ENCODE measurements at places on chromosomes 7 and 10.
A peak's percentile ranks its signal among the peaks of the same experiment; 100 is the strongest.

DNA sequence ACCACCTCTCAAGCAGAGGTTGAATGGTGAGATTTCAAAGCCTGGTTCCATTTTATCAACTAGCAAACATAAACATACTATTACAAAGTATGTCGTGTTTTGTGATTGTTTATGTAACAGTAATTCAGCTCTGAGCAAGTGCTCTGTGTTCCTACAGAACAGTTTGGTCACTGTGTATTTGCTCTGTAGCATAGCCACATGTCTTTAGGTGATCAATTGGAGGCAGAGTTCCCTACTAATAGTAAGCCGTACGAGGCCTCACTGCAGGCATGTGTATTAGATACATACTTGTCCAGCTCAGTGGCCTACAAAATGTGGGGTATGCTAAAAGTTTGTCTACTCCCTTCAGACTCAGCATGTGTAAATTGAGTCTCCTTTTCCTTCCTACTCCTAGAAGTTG lies 53.0 kb downstream of the C1GALT1 start:
- no peak for DNase-seq

DNA sequence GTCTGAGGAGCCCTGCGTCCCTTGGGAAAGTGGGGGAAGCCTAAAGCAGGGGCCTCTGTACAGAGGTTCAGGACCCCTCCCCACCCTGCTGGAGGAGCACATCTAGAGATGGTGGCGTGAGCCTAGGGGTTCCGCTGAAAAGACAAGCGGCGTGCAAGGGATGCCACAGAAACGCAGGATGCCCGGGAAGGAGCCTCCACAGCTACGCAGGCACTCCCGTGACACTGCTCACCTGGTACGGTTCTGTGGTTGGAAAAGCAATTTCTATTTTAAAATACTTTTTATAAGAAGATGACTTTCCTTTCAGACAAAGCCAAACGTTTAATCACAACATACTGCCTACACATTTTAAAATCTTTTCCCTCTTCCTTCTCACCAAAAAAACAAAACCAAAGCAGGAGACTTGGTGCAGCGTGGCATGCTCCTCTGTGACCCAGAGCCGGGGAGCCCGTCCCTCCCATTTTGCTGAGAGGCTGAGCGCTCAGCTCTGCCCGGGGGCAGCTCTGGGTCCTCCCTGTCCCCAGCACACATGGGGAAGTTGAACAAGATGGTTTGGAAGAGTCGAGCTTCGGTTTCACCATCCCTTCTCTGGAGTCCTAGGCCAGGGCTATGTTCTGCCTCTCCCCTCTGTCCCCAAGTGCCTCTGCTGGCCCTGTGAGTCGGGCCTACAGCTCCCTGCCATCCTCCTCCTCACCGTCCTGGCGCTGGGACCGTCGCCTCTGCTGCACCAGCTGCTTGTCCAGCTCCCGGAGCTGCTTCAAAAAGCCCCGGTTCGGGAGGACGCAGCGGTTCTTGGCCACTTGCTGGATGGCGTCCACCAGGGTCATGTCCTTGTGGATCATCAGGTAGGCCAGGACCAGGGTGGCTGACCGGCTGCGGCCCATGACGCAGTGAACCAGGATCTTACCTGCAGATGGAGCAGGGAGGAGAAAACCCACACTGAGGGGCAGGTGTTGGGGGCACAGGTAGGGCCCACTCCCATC lies 74.0 kb upstream of the SAMD8 start:
- no peak for DNase-seq

- no peak for DNase-seq
Measured at GRCh38 chr7:130377178-130377577, 3.1 kb upstream of the CPA1 start.

GRCh38 chr7:44713141-44713540 lies 35.5 kb upstream of the ZMIZ2 start:
- no peak for DNase-seq

DNA sequence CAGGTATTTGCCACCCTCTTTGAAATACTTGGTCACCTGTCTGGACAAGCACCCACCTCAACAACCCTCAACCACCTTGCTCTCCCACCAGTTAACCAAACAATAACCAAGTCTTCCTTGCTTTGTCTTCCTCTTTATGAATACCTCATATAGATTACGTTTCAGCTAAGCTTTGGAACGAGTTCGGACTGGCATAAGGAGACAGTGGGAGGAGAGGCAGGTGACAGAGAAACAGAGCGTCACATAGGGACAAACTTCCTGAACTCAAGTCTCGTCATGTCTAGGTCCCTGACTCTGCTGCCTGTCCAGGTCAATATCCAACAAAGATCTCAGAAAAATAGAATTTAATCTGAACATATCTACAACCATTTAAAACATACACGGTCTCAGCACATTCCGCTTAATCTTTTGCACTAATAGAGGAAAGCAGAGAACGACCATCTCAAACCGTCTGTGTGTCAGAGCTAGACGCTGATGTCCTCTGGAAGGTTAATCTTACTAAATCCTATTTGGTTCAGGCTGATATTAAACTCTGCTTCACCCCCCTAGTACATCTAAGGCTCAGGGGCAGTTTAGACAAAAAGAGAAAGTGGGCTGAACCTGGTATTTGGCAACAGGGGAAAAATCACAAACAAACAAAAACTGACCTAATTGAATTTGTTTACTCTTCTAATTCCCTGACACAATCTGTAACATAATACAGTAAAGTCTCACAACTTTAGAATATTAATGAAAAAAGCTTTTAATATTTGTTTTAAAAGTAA lies 26.4 kb upstream of the SVOPL start:
- no peak for DNase-seq

- no peak for DNase-seq
Measured at GRCh38 chr10:131685576-131685975, 215.2 kb upstream of the PPP2R2D start.

GRCh38 chr10:48896756-48897440 lies 42.7 kb downstream of the LRRC18 start:
- DNase-seq: no peak

GRCh38 chr7:117769085-117769484 lies 104.2 kb downstream of the CTTNBP2 start:
- no peak for DNase-seq

- no peak for DNase-seq
Measured at GRCh38 chr7:88546808-88547207, 212.7 kb upstream of the ZNF804B start.

GRCh38 chr10:1881636-1882035 lies 144.3 kb upstream of the ADARB2 start:
- DNase-seq: no peak

DNA sequence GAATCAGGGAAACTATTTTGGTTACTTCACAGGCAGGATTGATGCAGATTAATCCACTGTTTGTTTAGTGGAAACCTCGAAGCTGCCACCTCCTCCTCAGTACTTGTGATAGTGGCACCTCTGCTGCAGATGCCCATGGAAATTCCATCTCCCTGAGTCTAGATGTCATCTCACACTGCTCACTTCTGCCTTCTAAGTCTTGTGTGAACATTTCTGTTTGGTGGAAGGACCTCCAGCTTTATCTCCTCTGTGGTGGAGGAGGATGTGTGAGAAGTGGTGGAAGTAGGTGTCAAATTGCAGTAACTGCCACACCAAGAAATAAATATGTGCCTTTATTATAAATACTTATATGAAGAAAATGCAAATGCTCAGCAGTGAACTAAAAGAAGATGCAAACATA lies 25.8 kb upstream of the GPR141 start:
- DNase-seq: no peak

DNA sequence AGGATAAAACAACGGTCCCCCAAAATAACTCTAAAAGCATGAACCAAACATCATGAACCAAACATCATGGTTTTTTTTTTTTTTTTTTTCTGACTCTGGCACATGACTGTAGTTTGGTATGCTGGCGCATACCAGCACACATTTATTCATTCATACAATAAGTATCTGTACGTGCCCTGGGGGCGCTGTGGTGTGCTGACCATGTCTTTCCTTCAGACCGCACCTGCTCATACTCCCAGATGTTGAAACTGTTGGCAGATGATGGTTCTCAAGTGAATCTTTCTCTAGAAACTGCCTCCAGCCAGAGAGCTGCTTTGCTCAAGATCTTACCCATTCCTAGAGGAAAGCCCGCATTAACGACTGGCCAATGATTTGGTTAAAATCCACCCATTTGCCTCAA lies 114.7 kb upstream of the ANKRD30A start:
- no peak for DNase-seq

GRCh38 chr10:59585046-59585700 lies 124.5 kb downstream of the SLC16A9 start:
- peak; percentile 81 for DNase-seq

DNA sequence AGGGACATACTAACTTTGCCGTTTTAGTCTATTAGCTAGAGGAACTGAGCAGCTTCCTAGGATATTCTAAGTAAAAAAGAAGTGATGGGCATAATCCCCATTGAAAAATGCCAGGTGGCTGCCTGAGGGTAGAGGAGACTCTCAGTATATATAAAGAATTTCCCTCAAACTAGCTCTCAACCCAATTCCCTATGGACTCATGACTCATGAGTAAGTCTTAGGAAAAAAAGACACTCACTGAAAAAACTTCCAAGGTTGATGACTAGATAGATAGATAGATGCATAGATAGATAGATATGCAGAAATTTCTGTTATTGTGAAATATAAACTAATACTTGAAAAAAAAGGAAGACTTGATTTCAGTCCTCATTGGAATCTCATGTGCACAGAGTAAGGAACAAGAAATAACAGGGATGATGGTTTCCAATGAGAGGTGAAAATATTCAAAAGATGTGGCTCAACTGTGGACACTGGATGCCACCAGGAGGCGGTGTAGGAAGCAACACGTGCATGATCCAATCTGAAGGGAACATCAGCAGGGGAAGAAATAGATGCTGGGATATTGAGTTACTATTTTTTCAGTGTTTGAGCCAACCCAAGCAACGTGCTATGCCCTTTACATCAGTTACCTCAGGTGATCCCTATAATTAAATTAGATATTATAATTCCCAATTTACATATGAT lies 711.0 kb upstream of the LRRTM3 start:
- no peak for DNase-seq
